Amniotic epithelial cell (primary cell): ENCODE measurements at places on chromosomes 4 and X.
A peak's percentile ranks its signal among the peaks of the same experiment; 100 is the strongest.

- DNase-seq = no peak
Measured at GRCh38 chr4:122364700-122365404, 14.0 kb upstream of the ADAD1 start.

GRCh38 chr4:171432536-171432935 is 380.7 kb upstream of the GALNTL6 start:
- no peak for DNase-seq

GRCh38 chr4:8407756-8408155 is 32.8 kb downstream of the ACOX3 start:
- DNase-seq = no peak

GRCh38 chrX:125132274-125132673 is 187.4 kb upstream of the TEX13C start:
- no peak for DNase-seq

- DNase-seq = peak; percentile 75
Measured at GRCh38 chrX:13721819-13722519, 12.5 kb downstream of the TRAPPC2 start.

DNA sequence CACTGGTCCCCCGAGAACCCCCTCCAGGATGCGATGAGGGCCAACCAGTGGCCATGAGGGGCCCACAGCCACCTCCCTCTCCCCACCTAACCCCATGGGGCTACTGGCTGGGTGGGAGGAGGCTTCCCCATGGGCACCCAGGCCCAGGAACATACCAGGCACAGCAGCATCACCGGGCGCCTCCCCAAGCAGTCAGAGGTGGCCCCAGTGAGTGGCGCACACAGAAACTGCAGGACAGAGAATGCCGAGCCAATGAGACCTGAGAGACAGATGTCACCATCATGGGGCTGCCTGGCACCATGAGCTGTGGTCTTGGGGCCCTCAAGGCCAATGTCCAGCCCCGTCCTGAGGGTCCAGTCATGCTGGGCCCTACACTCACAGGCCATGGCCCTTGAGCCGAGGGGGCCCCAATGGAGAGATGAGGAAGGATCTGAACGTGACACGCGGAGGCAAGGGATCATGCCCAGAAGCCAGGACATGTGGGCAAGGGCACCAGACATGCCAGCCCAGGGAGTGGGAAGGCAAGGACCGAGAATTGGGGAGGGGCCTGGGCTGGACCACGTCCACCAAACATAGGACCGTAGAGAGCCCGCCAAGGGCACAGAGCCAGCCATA is 30.1 kb downstream of the NOP14 start:
- DNase-seq = no peak

- peak; percentile 24 for DNase-seq
Measured at GRCh38 chr4:188971125-188971524, 831.9 kb downstream of the TRIML1 start.

DNA sequence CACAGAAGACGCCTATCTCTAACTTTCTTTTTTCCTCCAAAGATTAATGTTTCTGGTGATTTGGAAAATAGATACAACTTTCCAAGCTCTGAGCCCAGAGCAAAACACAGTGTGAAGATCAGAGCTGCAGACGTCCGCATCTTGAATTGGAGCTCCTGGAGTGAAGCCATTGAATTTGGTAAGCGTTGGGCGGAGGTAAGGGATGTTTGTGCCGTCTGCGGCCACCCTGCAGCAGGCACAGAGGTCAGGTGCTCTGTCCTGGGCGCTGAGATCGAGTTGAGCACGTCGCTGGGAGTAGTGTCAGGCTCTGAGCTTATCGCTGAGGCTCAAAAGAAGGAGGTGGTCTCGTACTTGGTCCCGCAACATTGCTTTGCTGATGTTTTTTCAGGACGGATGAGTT is 31.8 kb downstream of the CSF2RA start:
- no peak for DNase-seq

GRCh38 chr4:146334862-146335449 is 120.6 kb downstream of the REELD1 start:
- DNase-seq = no peak

GRCh38 chr4:36704289-36704688 is 422.9 kb downstream of the DTHD1 start:
- no peak for DNase-seq

DNA sequence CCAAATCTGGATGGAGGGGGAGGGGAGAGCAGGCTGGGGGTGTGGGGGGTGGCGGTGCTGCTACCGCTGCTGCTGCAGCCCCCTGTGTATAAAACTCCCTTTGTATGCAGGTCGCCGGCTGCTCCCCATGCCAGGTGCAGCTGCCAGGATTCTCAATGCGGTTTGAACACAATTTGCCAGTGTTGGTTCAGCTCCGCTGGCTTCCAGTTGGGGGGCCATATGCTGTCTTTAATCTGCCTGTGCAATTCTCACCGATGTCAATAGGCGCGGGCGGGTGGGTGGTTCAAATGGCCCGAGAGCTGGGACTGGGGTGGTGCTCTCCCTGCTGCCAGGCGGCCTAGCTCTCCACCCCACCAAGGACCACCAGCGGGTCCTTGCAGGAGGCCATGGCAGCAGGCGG is 257.6 kb downstream of the BCOR start:
- no peak for DNase-seq

- peak; percentile 83 for DNase-seq
Measured at GRCh38 chr4:47531241-47531953, 46.3 kb downstream of the ATP10D start.

DNA sequence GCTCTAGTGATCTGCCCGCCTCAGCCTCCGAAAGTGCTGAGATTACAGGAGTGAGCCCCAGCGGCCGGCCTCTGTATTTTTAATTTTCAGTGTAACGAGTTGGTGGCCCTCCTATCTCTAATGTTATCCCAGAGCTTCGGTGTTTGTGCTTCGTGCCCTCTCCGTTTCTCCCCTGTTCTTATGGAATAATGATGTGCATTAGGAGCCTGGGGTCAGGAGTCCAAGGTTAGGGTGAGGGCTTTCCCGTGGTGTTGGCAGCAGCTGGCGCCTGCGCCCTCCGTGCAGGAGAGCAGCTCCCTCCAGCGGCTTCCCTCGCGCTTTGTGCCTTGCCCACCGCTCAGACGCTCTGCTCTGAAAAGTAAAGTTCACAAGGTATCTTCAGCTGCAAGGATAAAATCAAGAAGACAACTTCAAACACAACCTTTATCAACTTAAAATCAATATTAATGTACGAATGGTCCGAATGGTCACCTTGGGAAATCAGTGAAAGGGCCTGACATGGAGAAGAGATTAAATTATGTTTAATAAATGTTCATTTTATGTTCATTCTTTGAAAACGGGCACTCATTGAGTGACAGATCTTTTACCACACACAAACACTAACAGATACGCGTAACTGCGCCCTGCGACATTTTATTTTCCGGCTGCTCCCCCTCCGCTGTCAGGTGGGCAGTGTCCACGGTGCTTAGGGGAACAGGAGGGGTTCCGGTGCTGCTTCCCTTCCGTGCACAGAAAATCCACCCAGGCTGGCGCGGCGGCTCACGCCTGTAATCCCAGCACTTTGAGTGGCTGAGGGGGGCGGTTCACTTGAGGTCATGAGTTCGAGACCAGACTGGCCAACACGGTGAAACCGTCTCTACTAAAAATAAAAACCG is 62.4 kb downstream of the TRAPPC11 start:
- peak; percentile 33 for DNase-seq

DNA sequence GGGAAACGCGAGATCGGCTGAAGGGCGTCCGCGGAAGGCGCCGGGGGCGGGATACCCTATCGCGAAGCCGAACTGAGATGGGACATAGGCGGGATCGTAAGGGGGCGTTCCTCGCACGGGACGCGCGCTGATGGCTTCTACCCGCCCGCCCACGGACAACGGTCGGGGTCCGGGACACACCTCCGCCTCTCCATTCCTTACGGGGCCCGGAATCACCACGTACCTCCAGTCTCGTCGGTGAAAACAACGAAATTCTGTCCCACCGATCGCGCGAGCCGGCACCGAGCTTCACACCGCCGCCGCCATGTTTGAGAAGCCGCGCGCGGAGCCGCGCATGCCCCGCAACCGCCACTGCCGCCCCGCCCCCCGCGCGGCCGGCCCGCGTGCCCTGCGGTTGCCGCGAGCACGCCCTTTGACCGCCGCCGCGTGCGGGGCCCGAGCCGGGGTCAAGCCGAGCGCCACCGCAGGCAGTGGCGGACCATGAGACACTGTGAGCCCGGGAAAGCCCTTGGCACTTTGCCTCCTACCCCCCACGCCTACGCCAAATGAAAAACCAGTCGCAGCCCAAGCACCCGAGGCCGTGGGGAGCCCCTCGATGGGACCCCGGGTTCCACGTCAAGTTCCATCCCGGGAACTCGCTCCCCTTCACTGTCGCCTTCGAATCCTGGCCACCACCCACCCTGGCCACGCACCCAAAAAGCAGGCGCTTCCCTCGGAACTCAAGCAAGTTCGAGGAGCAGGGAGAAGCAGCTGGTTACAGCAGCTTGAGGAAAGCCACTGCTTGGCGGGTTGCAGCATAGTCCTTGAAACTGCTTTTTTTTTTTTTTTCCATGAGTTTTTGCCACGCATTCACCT is at the start of gene SCML2:
SCML2 (minus strand) TSS at position 320 of the 855 bp plus-strand sequence. CDS start 20,617 bp downstream, outside the sequence.
- DNase-seq = peak; percentile 10

DNA sequence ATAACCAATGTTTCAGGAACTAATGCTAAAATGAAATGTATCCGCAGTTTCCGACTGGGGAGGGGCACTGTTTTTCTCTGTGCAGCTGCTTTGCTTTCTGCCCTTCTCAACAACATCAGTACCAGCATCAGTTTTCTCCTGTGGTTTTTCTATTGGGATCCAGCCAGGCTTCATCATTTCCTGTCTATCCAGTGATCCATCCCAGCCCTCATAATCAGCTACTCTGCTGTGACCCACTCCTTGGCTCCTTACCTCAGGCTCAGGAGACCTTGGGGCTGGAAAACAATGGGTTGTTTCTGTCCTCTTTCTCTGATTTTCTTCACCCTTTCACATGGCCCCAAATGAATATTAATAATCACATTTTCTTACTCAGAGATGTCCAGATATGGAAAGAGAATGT is 222.2 kb upstream of the DKK2 start:
- peak; percentile 78 for DNase-seq

- DNase-seq = peak; percentile 70
Measured at GRCh38 chrX:29172880-29173279, 585.6 kb downstream of the IL1RAPL1 start.

DNA sequence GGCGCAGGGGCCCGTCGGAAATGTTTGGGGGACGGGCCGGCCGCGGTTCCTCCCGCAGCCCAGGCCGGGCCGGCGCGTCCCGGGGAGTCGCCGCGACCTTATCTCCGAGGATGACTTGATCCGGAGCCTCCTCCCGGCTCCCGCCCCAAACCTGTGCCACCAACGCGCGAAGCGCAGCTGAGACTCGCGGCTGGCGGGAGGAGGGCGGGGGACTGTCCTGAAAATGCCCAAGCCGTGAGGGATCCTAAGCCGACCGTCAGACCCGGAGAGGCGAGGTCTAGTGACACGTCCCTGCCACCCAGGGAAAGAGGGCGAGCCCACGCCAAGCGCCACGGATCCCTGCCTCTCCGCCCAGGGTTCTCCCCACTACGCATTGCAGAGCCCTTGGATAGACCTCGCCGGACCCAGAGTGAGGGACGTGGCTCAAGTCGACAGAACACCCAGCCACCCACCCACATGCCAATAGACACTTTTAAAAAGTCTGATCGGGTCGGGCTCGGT is 26.9 kb downstream of the UTP14A start:
- no peak for DNase-seq

DNA sequence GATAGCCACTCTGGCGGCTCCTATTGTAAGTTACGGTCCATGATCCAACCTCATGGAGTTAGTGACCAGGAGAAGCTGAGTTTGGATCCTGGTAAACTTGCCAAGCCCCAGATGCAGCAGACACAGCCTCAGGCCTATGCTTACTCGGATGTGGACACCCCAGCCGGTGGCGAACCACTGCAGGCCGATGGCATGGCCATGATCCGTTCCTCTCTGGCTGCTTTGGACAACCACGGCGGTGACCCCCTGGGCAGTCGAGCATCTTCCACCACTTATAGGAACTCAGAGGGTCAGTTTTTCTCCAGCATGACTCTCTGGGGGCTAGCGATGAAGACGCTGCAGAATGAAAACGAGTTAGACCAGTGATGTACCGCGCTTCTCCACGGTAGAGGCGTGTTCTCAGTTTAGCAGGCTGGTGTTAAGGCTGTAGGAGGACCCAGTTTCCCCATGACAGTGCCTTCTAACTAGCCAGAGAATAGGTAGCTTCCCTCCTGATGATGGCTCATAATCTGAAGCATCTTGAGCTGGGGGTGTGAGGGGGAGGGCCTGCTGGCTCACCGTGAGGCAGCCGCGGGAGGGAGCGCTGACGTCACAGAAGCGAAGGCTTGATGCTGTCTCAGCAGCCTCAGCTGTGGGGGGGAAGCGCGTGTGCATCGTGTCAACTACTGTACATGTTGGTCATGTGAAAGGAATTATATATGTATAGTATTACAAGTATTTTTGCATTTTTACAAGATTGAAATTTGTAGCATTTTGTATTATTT is 31.1 kb downstream of the ZBTB49 start:
- no peak for DNase-seq

GRCh38 chr4:102585329-102585728 is 84.2 kb downstream of the NFKB1 start:
- DNase-seq = no peak

DNA sequence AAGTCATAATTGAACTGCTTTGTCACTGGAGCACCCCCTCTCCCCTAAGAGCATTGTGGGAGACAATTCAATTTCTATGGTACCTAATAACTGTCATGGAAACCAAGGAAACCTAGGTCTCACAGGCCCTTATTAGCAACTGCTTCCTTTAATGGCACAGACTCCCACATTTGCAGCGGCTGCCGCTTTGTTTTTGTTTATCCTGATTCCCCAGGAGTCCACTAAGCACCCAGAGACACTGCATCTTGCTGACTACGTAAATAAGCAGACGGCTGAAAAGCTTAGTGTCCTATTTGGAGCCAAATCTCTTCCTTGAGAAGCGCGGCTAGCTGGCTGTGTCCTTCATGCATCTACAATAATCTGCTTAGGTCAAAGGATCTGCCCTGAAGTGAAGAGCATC is 494.4 kb downstream of the TMA16 start:
- DNase-seq = no peak

DNA sequence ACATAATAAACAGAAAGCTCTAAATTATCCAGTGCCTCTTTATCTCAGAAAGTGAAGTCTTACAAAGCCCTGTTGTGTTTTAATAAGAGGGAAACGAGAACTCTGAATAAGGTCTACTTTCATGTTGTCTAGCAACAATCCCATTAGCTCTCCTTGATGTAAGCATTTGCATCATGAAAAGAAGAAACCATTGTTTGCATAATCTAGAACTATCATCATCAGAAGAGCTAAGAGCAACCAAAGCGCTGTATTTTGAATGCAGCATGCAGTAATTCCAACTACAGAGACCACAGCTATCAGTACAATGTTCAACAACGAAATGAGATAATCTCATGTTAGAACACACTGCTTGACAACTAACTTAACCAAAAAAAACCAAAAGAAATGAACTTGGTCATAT is 257.1 kb downstream of the CAMK2D start:
- DNase-seq = no peak

- DNase-seq = no peak
Measured at GRCh38 chr4:68673143-68673542, 2.7 kb upstream of the UGT2B15 start.

- no peak for DNase-seq
Measured at GRCh38 chr4:24871210-24871609, 41.6 kb downstream of the CCDC149 start.

- no peak for DNase-seq
Measured at GRCh38 chr4:42732776-42733175, 75.9 kb upstream of the ATP8A1 start.

GRCh38 chr4:10983268-10983667 is 298.7 kb upstream of the CLNK start:
- no peak for DNase-seq

- DNase-seq = no peak
Measured at GRCh38 chr4:71872767-71873415, 89.0 kb upstream of the GC start.
